Pulmonary artery endothelial cell (primary cell): ENCODE measurements at places on chromosomes 12 and 14. TPM values are rescaled to one million over a fixed set of nuclear protein-coding genes. Genes with fewer than 3 reads are reported as not detected.

NOXRED1 gene
- 0.07 and 0.13 TPM in 2 replicates for total RNA-seq

SERPINA3 gene
- total RNA-seq, result 0.63 and 1.5 TPM in 2 replicates

ARHGDIB gene
- total RNA-seq, result 231 and 318 TPM in 2 replicates

MDGA2 gene
- 0.18 TPM in 1 of 2 replicates, not detected in the other for total RNA-seq

MIPOL1 gene
- total RNA-seq, result 23.7 and 26.3 TPM in 2 replicates

- no peak for DNase-seq
Measured at GRCh38 chr12:58086930-58087329, 145.6 kb downstream of the ATP23 start.

DNA sequence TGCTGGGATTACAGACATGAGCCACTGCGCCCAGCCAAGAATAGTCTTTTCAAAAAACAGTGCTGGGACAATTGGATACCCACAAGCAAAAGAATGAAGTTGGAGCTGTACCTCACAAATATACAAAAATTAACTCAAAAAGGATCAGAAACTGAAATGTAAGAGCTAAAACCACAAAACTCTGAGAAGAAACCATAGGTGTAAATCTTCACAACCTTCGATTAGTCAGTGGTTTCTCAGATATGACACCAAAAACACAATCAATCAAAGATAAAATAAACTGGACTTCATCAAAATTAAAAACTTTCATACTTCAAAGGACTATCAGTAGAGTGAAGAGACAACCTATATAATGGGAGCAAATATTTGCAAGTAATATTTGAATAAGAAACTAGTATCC is 35.3 kb downstream of the SLC25A47 start:
- no peak for DNase-seq

GRCh38 chr12:92404259-92404894 is 258.7 kb upstream of the BTG1 start:
- no peak for DNase-seq

DNA sequence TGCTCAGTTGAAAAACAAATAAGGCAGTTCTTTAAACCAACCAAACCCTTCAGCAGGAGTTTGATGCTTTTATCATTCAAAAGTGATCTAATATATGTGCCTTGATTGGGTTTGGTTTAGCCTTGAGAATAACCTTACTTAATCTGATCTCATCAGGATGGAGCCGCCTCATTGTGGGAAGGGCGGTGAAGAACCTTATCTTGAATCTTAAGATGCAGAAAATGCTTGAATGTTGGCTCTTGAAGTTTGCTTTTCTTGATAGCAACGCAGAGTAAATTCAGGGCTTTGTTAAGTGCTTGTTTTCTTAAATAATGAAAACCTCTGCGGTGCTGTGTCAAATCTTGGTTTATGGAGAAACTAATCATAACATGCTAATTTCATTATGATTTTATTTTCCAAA is 138.2 kb downstream of the MON2 start:
- DNase-seq, result no peak

DNA sequence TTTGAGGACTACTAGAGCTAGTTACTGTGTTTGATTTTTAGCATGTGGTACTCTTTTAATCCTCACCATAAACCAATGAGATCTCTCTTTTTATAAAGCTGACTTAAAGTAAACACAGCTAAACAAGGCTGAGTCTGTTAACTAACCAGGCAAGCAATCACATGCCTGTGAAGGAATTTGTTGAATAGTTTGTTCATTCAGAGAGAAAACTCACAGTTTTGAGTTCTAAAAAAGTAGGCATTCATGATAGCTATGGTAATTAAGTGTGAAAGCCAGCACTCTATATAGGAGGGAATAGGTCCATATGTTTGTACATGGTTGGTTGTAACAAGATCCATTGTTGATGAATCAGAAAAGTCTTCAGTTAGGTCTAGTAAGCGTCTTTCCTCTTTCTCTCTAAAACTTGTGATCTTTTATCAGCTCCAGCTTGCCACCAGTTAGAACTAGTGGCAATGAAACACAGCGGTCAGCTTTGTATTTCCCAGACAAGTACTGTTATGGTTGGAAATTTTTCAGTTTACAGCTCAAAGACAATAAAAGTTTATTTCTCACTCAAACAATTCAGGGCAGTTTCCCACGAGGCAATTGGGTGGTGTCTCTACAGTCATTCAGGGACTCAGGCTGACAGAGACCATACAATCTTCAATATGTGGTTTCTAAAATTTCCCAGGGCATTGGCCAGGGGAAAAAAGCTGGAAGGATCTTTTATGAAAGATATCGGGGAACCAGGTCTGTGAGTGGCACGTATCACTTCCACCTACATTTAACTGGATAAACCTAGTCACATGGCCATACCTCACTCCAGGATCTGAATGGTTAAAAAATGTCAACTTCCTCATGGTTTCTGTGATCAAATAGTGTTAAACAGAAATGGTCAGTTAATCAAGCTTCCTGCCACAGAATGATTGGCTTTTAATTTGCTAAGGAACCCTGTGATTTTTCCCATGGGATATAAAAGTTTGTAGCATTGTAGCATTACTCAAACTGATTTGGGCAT is 203.1 kb downstream of the KIF21A start:
- no peak for DNase-seq
